Upper lobe of left lung (tissue), 6 donors: ENCODE measurements at places on chromosomes 2 and 18. TPM values are rescaled to one million over a fixed set of nuclear protein-coding genes. Genes with fewer than 3 reads are reported as not detected.

DNA sequence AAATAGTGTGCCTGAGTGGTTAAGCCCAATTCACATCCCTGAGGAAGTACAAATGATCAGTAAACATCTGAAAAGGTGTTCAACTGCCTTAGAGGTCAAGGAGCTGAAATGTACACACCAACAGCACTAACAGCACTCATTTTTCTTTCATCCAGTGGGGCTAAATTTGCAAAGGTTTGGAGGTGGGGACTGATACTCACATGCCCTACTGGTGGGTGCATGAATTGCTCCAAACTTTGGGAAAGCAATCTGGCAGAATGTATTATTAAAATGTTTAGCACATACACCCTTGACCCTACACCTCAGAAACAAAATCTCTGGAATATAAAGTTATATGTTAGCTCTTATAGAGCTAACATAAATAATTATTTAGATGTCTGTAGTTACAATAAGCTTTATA is 19.0 kb upstream of the FAM178B start:
- H3K4me1 ChIP-seq = no peaks in the 10 kb centered on the region
- no peak for DNase-seq
- no peak overlapping the region for H3K27ac ChIP-seq
- no peaks in the 10 kb centered on the region for H3K36me3 ChIP-seq

GRCh38 chr18:49884959-49885358 is 71.6 kb upstream of the ACAA2 start:
- no peaks in the 10 kb centered on the region for H3K36me3 ChIP-seq
- no peak for DNase-seq
- no peaks in the 10 kb centered on the region for H3K27me3 ChIP-seq
- H3K4me3 ChIP-seq = no peak overlapping the region
- H3K4me1 ChIP-seq = no peaks in the 10 kb centered on the region

Gene GCKR
- not detected for total RNA-seq

- no peaks in the 10 kb centered on the region for H3K27me3 ChIP-seq
- no peak overlapping the region for H3K27ac ChIP-seq
- peaks cover 11% of the 10 kb centered on the region for H3K4me1 ChIP-seq
- H3K4me3 ChIP-seq = no peak overlapping the region
- no peak for DNase-seq
Observed at GRCh38 chr2:9982248-9982647, 30.8 kb downstream of the GRHL1 start.

DNA sequence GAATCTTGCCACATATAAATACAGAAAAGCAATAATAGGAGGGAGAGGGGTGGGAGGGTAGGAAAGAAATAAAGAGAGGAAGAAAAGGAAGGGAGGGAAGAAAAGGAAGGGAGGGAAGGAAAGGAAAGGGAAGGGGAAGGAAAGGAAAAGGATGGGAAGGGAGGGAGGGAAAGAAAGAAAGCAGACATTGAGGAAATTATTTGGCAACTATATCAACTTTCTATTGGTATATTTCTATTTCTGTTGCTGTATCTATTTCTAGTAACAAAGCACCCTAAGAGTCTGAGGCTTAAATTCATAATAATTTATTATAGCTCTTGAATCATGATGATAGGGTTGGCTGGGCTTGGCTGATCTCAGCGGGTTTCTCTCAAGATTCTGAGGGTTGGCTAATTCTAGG is 648.0 kb downstream of the CCDC85A start:
- H3K27ac ChIP-seq = no peak overlapping the region
- no peaks in the 10 kb centered on the region for H3K36me3 ChIP-seq
- H3K4me1 ChIP-seq = no peaks in the 10 kb centered on the region
- DNase-seq = no peak

DNA sequence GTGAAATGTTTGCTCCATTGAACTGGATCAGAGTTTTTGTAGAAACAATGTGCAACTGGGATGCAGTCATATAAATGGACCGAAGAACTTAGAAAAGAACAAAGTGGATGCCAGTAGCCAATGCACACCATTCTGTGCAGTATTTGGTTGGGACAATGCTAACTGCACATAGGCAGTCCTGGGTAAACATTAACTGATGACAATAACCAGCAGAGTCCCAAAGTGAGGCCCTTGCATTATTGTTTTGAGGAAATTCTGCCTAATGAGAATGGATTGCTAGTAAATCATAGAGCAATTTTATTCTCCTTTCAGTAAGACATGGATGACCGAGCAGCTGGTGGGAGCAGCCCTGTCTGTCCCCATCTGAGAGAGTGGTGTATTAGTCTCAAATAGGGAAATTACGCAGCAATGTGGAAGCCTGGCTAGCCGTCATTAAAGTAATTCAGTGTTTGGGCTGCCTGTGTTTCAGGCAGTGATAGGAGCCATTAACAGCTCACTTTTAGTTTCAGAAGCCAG is 94.9 kb downstream of the KCTD1 start:
- no peaks in the 10 kb centered on the region for H3K36me3 ChIP-seq
- no peaks in the 10 kb centered on the region for H3K27me3 ChIP-seq
- DNase-seq = no peak
- H3K27ac ChIP-seq = no peak overlapping the region

GRCh38 chr2:141280037-141280436 is 850.8 kb downstream of the LRP1B start:
- H3K4me1 ChIP-seq = no peaks in the 10 kb centered on the region
- H3K36me3 ChIP-seq = no peaks in the 10 kb centered on the region
- H3K27ac ChIP-seq = no peak overlapping the region
- no peak for DNase-seq
- no peak overlapping the region for H3K4me3 ChIP-seq
- no peaks in the 10 kb centered on the region for H3K27me3 ChIP-seq
